ENCODE measurements at places on chromosomes 11 and 22.

GRCh38 chr11:70482529-70482917 lies 84.2 kb downstream of the CTTN start:
- DNase-seq = no peak

DNA sequence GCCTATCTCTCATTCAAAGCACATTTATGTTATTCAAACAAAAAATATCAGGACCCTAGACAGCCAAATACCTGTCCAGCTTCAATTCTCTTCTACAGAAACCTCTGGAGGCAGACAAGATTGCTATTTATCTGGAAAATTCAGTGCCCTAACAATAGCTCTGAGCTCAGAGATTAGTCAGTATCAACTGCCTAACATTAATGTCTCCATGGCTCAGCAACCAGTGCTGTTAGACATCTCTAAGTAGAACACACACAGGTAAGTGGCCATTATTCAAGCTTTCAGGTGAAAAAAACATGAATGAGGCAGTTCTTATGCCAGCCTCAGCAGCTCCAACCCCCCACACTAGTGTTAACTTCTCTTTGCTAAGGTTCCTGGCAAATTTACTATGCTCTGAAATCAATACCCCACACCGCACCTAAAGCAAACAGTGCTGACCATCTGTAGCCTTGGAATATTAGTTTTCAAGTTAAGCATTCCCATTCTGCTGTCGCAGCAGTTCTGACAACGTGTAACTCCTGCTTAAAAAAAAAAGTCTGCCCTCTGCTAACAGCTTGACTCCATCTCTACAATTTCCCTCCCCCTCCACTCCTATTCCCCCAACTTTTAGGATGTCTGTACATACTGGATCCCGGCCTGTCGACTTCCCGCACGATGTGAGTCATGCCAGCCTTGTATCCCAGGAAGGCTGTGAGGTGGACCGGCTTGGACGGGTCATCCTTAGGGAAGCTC lies 1.5 kb downstream of the RPL3 start:
- no peak for DNase-seq

DNA sequence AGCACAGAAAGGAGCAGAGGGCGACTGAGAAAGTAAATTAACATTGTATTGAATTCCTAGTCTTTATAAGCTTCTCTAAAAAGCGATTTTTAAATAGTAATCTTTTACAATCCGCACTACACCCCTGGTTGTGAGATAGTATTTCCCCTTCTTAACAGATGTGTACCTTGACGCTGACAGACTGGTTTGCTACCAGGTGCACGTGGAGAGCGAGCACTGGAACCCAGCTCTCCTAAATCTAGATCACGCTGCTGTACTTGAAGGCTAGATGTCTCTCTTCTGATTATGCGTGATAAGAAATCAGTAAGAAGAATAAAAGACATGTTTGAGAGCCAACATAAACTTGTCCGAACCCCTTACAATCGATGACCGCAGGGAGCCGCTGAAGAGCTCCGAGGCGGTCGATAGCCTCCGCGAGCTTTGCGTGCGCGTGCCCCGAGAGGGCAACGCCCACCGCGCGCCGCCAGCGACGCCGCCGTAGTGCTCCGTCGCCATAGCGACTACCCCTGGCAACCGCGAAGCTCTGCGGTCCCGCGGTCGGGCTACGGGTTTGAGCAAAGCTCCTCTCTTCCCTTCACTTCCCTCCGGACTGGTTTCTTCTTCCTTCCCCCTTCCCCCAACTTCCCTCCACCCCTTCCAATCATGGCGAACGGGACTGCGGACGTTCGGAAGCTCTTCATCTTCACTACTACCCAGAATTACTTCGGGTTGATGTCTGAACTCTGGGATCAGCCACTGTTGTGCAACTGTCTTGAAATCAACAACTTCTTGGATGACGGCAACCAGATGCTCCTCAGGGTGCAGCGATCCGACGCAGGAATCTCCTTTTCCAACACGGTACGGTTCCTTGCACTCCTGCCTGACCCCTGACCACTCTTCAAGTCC lies at the start of gene DYNC2H1:
Gene DYNC2H1 (plus strand): TSS at position 494 of the 885 bp plus-strand sequence. CDS start 149 bp downstream, at position 643.
- DNase-seq = peak; percentile 87

DNA sequence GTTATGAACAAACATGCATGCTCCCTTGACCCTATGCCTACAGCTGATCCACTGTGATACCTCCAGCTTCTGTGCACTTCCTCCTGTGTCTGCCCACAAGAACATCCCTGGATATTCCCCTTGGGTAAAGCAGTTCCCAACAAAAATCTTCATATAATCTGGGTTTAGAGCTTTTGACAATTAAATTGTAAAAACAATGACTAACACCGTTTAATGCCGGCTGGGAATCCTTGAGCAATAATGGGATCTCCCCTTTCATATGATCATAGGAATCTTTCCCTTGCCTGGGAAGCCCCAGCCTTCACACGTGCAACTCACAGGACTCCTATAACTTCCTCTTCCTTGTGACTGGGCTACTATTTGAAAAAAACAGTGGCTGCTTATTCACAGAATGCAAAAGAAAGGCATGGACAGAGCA lies 6.3 kb upstream of the ZC3H12C start:
- DNase-seq = no peak

- DNase-seq = no peak
Measured at GRCh38 chr11:115695677-115696364, 191.6 kb upstream of the CADM1 start.

DNA sequence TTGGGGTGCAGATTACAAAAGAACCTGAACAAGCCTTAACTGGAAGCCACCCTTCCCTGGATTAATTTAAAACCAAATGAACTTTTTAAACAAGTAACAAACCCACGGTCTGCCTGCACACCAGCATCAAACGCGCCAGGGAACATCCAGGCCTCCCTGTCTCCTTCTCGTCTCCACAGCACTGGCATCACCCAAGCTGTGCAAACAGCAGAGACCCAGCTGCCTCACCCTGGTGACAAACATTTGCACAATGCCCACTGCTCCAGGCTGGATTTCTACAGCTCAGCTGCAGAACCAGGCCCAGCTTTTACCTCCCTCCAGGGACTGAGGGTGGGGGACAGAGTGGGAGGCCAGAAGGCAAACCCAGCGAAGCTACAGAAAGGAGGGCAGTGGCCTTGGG lies 7.0 kb downstream of the RPL3 start:
- DNase-seq = no peak

DNA sequence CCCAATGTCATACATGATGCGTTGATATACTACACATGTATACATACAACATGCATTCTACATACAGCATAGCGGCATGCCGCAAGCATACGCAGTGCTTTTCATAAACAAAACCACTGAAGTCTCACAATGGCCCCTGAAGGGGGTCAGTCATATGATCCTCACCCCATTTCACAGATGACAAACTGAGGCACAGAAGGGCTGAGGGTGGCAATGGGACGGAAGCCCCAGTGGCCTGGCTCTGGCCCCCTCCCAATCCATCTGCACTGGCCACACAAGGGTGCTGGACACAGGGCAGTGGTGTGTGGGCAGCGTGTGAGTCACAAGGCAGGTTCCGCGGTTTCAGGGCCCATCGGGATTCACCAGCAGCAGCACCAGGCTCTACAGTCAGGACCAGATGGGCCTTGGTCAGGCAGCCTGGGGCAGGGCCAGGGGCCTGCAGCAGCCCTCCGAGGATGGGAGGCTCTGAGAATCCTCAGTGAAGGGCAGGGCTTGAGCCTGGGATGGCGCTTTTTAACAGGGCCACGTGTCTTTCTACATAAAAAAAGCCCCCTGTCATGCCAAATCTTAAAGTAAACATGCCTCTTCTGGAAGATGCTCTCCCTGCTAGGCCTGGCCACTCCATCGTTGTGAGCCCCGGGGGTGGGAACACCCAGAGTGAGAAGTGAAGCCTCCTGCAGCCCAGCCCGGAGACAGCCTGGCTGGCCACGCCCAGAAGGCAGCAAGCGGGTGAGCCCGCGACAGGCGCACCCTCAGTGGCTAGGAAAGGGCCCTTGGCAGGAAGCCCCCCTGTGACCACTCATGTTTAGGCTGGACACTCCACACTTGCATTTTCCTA lies 206.5 kb downstream of the CTTN start:
- DNase-seq = no peak

DNA sequence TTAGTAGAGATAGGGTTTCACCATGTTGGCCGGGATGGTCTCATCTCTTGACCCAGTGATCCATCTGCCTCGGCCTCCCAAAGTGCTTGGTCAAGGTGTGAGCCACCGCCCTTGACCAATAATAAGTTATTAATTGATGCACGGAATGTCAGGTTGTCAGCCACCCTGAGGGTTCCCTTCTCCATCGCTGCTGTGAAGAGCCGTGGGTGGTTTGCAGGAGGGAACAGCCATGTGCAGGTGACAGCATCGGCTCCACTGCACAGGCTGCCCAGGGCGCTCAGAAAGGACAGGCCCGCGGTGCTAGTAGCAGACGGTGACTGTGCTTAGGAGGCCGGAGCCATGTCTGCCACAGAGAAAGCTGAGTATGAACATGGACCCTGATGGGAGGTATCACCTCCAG lies 814.0 kb downstream of the BRD1 start:
- DNase-seq = no peak

DNA sequence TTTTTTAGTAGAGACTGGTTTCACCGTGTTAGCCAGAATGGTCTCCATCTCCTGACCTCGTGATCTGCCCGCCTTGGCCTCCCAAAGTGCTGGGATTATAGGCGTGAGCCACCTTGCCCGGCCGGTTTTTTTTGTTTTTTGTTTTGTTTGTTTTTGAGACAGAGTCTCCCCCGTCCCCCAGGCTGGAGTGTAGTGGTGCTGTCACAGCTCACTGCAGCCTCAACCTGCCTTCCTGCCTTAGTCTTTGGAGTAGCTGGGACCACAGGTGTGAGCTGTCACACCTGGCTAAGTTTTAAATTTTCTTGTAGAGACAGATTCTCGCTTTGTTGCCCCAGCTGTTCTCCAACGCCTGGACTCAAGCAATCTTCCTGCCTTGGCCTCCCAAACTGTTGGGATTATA lies 3.2 kb downstream of the PPIL2 start:
- no peak for DNase-seq

GRCh38 chr11:102061276-102061675 lies 14.0 kb downstream of the CFAP300 start:
- no peak for DNase-seq

- no peak for DNase-seq
Measured at GRCh38 chr11:131288521-131289091, 81.8 kb upstream of the NTM start.

DNA sequence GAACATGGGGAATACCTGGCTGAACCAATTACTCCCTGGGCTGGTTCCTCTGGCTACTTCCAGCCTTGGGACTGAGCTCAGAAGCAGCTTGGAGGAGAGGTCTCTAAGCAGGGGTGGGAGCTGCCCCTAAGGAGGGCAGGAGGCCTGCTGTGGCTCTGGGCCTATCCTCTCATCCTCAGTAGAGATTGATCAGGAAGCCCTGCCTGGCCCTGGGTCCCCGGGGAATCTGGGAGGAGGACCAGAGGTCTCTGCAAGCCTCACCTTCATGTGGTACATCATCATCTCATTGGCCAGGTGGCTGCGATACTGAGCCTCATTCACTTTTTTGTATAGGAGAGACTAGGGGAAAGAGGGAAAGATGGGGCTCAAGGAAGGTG lies 91.1 kb downstream of the PDE2A start:
- DNase-seq = no peak

- DNase-seq = no peak
Measured at GRCh38 chr11:121463689-121464335, 11.0 kb upstream of the SORL1-AS1 start.

DNA sequence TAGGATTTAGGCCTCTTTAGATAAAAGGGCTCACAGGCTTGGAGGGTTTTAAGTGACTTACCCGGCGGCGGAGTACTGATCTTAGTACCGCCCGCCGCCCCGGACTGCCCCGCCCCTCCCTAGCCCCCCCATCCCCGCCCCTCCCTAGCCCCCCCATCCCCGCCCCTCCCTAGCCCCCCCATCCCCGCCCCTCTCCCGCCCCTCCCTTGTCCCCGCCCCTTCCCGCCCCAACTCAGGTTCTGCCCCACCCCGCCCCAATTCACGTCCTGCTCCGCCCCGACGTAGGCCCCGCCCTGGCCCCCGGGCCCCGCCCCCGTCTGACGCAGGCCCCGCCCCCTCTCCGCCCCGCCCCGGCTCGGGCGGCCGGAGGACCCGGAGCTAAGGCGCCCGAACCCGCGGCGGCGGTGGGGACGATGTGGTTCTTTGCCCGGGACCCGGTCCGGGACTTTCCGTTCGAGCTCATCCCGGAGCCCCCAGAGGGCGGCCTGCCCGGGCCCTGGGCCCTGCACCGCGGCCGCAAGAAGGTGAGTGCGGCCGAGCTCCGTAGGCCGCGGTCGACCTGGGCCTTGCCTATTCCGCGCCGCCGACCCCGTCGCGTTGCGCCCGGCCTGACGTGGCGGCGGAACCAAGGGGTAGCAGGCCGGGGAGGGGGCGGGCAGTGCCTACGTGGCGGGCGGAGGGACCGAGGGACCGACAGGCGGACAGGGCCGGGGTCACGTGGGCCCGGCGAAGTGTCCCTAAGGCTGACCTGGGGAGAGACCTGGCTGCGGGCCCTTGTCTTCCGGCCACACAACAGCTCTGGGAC lies at the start of gene SCYL1:
Gene SCYL1 (plus strand): TSS at position 343 of the 805 bp plus-strand sequence. CDS start 71 bp downstream, at position 414.
- peak; percentile 86 for DNase-seq

DNA sequence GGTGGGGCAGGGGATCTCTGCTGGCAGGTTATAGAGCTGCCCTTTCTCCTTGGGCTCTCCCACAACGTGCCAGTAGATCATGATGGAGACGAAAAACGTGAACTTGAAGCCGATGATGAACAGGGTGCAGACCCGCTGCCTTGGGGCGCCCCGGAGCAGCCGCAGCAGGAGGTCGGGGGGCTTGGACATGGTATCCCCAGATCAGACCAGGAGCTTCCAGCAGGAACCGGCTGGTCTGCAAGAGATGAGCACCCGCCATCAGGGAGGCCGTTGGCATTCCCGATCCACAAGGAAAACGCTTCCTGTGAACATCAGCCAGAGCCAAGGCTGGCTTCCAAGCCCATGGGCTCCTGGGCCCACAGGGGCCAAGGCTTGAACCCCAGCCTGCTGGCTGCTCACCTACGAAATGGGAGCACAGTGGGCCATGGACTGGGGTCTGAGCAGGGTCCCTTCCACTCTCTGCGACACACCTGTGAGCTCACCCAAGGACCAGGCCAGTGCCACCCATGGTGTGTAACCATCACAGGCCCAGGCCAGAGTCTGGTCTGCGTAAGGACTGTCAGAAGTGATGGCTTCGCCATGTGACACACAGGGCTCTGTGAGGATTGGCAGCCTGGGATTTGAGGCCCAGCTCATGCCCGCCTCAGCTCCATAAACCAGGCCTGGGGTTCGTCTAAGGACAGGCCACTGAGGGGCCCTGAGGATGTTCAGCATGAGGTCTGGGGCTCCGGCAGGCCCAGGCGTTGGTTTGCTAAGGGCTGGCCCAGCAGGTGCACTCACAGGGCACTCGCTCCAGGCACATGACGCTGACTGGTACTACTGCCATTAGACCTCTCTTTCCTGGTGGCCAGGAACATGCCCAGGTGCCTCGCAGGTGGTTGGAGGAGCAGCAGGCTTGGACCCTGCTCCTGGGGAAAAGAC lies 26.6 kb downstream of the A4GALT start:
- DNase-seq = no peak
